RWPE1 (cell line): ENCODE measurements at places on chromosomes 7 and 10.

DNA sequence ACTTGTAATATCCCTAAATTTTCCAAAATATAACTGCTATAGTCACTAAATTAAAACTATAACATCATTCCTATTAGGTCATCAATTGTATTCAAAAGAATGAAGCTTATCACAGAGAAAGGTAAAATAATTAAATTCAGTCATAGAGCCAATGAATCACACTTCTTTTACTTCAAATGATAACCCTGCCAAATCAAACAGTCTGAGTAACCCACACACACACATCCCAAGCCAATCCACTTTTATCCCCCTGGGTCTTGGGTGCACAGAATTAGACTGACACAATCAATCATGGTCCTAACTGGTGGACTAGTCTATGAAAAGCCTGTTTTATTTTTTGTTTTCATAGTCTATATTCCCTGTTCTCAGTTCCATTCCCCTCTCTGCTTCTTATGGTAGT lies 25.6 kb downstream of the CTNNA3 start:
- peak; percentile 1 for DNase-seq

DNA sequence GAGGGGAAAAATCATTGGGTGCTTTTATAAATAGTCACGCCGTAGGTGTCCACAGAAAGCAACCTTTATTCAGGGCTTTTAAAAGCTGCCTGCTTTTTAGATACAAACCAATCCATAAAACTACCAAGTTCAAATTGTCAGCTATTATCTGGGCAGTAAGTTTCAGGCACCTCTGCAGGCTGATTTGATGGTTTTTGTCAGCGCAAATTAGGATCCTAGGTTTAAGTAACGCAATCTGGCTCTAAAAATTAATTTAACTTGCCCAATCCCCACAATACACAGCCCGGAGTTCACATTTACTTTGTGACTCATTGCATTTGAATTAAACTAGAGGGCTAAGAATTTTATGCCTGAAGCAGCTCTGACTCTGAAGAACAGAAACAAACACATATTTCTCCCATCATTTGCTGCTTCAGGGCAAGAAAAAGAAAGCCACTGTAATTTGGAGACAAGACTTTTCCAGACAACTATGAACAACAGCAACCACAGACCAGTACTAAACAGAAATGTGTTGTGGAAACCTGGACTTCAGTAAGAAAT lies 43.3 kb downstream of the NRP1 start:
- DNase-seq: peak; percentile 78

GRCh38 chr7:90383861-90384260 lies 19.4 kb upstream of the CLDN12 start:
- DNase-seq: no peak

DNA sequence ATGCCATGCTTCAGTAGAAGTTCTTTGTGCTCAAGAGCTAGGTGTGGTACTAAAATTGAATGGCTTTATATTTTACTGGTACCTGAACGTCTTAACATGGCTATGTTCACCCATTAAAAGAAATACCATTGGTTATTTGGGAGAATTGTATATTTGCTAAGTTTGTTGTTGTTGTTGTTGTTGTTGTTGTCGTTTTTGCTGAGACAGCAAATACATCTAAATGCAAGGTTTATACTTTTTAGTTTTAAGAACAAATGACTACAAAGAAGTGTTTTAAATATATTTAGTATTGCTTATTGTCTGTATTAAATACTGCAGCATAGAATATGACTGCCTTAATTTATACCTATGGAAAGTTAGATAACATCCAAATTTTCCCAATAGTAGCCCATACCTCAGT lies 66.9 kb downstream of the HECW1 start:
- DNase-seq: no peak

DNA sequence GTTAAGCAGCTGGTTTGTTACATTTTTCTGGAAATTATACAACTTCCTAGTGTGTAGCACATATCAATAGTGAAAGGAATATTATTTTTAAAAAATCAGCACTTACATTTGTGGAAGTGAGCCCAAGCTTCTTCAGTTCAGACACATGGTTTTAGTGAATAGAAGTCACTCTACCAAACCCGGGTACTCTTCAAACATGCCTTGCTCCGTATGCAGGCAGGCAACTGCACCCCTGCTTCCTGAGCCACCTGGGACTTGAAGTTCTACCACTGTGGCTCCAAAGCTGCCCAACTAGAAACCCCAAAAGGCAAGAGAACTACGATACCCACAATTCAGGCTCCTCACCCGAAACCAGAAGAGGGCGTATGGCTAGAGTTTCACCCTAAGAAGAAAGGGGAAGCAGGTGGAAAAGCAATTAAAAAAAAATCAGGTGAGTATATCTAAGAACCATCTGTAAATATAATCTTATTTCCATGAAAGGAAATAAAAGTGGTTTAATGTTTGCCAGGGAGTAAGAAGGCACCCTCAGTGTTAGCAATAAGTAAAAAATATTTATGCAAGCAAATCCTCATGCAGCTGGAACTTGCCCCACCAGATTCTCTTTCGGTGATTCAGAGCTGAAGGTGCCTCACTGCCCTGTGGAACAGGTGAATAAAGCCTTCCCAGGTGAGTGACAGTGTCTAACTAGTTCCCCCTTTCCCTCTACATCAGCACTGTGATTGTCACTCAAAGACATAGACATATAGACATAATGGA lies at the start of gene MACC1:
TSS of gene MACC1 (minus strand) at position 192 of the 756 bp plus-strand sequence. CDS start 55,522 bp downstream, outside the sequence.
- DNase-seq: peak; percentile 73

- DNase-seq: no peak
Measured at GRCh38 chr7:44108768-44109750, 4.9 kb downstream of the AEBP1 start.

DNA sequence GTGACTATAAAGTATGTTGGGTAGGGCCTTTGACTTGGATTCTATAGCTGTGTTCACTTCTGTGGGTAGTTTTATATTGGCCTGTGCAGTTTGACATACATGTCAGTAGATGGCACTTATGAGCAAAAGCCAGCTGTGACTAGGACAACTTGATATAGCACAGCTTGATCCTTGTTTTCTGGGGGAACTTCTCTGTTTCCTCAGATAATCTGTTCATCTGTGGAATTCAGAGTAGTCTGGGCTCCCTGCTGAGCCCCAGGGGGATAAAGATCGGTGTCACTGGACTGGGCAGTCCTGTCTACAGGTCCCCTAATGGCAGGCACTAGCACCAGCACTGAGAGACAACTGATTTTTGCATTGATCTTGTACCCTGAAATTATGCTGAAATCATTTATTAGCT lies 25.4 kb downstream of the CYP2C9 start:
- peak; percentile 26 for DNase-seq

DNA sequence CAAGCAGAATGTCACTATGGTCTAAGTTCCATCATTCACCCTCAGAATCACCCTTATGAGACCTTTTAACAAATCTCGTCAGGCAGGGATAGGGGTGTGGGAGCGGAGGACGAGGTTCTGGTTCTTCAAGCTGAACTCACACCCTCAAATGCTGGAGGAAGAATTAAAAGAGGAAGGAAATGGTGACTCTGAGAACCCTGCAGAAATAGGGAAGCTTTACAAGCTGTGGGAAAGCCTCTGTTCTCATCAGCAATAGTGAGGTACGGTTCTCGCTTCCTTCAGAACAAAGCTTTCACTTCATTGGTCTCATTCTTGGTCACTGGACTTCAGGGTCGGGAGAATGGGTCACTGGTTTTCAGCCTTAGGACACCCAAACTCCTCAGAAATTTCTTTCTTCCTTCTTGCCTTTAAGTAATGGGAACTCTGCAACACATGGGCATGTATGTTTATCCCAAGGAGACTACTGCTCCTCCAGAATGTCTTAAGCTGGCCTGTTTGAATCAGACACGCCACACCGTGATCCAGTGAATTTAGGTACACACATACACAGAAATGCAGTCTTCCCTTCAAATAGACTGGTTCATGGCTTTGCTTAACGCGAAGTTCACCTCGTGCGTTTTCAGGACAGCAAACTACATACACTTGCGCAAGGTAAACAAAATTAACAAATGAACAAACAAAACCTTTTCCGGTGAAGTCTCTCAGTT lies 226.0 kb downstream of the SFMBT2 start:
- DNase-seq: no peak

- no peak for DNase-seq
Measured at GRCh38 chr10:14975672-14976273, 16.6 kb downstream of the MEIG1 start.

DNA sequence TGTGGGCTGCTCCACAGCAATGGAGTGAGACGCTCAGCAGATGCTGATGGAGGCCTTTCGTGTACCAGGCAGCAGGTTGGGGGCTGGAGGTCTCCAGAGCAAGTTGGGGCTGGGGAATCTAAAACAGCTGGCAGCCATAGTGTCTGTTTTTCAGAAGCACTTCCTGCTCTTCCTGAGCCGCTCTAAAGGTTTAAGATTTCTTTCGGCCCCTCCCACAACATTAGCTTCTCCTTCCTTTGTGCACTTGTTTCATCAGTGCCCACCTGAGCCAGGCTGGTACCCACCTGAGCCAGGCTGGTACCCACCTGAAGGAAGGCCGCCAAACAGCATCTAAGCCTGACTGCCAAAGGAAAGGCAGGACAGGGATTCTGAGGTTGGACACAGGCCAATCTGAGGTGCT lies 18.4 kb upstream of the WAPL start:
- no peak for DNase-seq

DNA sequence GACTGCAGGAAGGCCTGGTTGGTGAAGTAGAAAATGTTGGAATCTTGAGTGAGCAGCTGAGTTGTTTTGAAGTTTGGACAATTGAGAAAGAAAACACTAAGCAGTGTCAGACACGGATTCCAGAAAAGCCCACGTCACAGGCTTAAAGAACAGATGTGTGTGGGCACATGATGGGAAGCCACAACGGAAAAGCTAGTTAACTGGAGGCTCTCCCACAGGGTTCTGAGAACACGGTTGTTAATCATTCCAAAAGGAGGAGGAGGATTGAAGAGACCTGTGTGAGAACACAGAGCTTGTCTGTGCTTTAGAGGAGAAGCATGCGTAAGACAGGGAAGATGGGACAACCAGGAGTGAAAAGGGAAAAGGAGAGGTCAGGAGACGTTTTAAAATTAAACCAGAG lies 42.6 kb downstream of the SHH start:
- DNase-seq: no peak

DNA sequence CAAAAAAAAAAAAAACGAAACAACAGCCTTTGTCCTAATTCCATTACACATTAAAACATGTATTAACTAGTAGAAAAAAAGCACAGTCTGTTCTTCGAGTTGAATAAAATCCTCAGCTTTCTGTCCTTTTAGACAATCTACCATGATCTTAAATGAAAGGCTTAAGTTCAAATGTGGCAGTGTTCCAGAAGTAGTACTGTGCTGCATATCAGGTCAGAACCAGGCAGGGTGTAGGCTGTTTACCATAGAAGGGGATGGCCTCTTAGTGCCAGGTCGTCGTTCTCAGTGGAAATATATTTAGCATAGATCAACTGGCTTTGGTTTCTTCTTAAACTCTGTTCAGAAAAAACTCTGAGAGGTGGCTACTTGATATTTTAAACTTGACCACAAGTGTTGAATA lies 612.0 kb downstream of the CNTNAP2 start:
- DNase-seq: no peak

DNA sequence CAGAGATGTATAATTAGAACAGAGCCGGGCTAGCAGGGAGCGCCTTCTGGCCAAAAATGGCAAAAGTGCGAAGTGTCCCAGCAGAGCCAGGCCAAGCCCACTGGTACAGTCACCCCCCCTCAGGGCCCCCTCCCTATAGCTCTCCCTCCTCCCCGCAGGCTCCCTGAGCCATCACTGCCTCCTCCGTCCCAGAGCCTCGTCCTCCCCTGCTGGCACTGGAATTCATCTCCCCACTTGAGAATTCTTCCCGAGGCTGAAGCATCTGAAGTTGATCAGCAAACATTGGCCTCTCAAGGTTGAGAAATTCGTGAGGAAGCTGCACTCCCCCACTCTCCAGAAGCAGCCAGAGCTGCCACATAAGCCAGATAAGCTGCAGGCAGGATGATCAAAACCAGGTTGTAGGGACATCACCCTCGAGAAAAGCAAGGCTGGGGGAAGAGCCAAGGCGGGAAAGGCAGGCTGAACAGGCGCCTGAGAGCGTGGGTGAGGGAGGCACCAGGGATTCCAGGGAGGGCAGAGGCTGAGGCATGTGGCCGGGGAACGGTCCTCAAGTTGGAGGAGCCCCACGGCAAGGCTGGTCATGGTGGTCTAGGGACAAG lies 23.4 kb downstream of the CAMK2G start:
- DNase-seq: no peak

DNA sequence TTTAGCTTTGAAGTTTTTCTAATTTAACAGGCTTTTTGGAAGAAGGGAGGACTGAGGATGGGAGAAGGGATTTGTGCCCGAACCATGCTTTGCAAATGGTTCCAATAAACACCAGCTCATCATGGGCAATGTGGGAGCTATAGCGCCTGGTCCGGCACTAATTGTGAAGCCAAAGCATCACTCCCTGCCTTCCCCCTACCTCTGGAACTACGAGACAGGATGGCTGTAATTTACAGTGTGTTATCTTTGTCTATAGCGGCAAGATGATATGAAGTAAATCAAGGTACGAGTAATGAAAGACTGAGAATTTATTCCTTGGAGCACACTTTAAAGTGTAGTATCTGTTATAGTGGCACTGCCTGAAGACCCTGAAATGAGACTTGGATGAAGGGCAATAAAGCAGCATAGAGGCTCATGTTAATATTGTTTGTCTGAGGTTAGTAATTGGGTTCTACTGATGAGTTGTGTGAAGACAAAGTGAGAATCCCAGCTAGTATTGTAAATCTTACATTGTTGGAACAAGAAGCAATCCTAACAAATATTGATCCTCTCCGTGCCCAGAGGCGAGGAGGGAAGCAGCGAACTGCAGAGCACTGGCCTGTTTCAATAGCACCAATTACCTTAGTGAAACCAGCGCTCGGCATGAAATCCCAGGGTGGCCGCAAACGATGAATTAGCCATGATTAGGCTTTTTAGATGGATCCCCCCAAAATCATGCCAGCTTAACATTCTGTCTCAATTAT lies 507.1 kb downstream of the LRMDA start:
- no peak for DNase-seq

- DNase-seq: no peak
Measured at GRCh38 chr10:124689911-124690498, 54.2 kb downstream of the FAM53B start.

DNA sequence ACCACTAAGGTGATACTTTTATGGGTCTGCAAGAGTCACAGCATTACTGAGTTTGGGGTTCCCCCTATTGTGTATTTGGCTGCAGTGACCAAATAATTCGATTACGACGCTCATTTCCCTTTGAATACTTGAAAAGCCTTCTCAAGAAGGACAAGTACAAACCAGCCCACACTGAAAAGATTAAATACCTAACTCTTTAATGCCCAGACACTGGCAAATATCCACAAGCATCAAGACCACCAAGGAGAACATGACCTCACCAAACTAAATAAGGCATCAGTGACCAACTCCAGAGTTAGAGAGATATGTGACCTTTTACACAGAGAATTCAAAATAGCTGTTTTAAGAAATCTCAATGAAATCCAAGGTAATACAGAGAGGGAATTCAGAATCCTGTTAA lies 31.8 kb upstream of the SFTPD start:
- no peak for DNase-seq

DNA sequence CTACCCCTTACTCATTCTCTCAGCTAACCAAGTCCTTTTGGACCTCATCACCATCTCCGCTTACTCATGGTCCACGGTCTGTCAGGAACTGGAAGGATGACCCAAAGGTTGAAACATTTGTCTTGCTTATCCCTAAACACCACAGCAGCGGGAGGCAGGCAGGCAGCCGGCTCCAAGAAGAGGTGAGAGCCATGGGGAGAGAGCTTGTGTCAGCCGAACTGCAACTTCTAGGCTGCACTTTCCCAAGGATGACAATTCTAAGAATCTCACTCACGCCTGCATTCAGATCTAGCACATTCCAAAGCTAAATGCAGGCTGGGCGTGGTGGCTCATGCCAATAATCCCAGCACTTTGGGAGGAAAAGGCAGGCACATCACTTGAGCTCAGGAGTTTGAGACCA lies 86.0 kb downstream of the SPDYE5 start:
- no peak for DNase-seq
